ENCODE measurements at places on chromosomes 6 and 20. TPM values are rescaled to one million over a fixed set of nuclear protein-coding genes. Genes with fewer than 3 reads are reported as not detected.

DNA sequence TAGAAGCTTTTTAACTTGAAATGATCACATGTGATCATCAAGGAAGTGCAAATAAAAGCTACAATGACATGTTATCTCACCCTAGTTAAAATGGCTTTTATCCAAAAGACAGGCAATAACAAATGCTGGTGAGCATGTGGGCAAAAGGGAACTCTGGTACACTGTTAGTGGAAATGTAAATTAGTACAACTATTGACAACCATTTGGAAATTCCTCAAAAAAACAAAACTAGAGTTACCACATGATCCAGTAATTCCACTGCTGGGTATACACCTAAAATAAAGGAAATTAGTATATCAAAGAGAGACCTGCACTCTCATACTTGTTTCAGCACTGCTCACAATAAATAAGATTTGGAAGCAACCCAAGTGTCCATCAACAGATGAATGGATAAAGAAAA, 108.7 kb downstream of the HTR1B start:
- no peaks in the 10 kb centered on the region for H3K4me1 ChIP-seq
- H3K4me3 ChIP-seq: no peak overlapping the region
- no peaks in the 10 kb centered on the region for H3K36me3 ChIP-seq
- DNase-seq: no peak
- no peak overlapping the region for H3K27ac ChIP-seq

DNA sequence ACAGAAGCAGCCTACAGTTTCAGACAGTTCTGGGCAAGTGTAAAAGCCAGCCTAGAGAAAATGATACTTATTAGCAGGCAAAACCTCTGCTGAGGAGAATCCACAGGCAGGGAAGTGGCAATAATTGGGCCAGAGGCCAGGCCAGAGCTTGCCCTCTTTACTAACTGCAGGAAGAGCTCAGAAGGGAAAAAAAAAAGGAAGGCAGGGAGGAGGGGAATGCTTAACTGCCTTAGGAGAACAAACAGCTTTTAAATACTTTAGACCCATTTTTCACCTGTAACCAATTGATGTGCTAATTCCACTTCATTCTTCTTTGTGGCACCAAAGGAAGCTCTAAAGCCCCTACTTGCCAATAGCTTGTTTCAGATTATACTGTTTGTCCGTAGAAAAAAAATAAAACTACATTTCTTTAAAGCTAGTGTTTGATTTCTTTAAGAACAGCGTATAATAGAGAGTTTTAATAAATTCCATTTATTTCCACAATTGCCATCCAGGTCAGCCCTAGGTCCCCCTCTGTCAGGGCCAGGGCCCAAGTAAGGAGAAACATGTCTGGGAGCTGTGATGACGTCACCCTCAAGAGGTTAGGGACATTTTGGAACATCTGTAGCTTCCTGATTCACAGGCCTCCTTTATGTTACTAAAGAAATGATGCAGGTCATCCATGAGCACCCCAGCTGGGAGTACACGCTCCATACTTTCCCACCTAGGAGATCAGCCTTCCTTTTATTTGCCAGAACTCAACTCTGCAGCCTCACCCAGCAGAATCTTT, 384.3 kb downstream of the CDC5L start:
- H3K27me3 ChIP-seq: no peaks in the 10 kb centered on the region
- DNase-seq: no peak
- no peaks in the 10 kb centered on the region for H3K4me1 ChIP-seq
- H3K36me3 ChIP-seq: no peaks in the 10 kb centered on the region
- H3K27ac ChIP-seq: no peak overlapping the region

The FAM209B gene
- 0.60 TPM for total RNA-seq

GRCh38 chr6:4717124-4717523, 59.1 kb upstream of the CDYL start:
- H3K27ac ChIP-seq: no peak overlapping the region
- no peak overlapping the region for H3K4me3 ChIP-seq
- H3K4me1 ChIP-seq: no peaks in the 10 kb centered on the region
- no peaks in the 10 kb centered on the region for H3K36me3 ChIP-seq
- H3K27me3 ChIP-seq: no peaks in the 10 kb centered on the region

- H3K4me3 ChIP-seq: no peak overlapping the region
- H3K4me1 ChIP-seq: no peaks in the 10 kb centered on the region
- H3K27ac ChIP-seq: no peak overlapping the region
- peaks cover 3% of the 10 kb centered on the region for H3K27me3 ChIP-seq
- DNase-seq: no peak
Measured at GRCh38 chr6:96604420-96604819, 41.5 kb downstream of the FHL5 start.

DNA sequence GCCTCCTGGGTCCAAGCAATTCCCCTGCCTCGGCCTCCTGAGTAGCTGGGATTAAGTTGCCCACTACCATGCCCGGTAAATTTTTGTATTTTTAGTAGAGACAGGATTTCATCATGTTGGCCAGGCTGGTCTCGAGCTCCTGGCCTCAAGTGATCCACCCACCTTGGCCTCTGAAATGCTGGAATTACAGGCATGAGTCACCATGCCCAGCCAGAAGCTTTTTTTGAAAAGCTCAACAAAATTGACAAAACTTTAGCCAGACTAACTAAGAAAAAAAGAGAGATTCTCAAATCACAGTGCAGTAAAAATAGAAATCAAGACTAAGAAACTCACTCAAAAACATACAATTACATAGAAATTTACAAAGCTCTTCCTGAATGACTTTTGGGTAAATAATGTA, 420.6 kb downstream of the COL12A1 start:
- H3K27ac ChIP-seq: no peak overlapping the region
- H3K4me3 ChIP-seq: no peak overlapping the region

DNA sequence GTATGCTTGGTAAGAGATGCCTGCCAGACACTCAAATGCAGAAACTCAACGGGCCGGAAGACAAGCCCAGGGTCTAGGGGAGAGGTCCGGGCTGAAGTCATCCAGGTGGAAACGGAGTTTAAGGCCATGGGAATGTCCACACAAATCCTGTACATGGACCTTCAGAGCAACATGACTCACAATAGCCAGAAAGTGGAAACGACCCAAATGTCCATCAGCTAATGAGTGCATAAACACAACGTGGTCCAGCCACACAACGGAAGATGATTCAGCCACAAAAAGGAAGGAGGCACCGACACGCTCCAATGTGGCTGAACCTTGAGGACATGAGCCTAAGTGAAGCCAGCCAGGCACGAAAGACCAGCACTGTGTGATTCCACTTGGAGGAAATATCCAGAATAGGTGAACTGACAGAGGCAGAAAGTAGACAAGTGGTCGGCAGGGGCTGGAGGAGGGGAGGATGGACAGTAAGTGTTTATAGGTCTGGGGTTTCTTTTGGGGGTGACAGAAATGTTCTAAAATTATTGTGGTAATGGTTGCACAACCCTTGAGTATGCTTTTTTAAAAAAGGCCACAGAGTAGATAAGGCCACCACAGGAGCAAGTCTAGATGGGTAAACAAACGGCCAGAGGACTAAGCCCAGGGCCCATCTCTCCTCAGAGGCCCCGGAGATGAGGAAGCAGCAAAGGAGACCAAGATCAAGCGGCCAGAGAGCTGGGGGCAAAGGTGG, 105.6 kb downstream of the PREX1 start:
- H3K27me3 ChIP-seq: no peaks in the 10 kb centered on the region
- peak; percentile 93 for DNase-seq
- H3K27ac ChIP-seq: peak overlapping the region; percentile 35
- H3K4me3 ChIP-seq: no peak overlapping the region

DNA sequence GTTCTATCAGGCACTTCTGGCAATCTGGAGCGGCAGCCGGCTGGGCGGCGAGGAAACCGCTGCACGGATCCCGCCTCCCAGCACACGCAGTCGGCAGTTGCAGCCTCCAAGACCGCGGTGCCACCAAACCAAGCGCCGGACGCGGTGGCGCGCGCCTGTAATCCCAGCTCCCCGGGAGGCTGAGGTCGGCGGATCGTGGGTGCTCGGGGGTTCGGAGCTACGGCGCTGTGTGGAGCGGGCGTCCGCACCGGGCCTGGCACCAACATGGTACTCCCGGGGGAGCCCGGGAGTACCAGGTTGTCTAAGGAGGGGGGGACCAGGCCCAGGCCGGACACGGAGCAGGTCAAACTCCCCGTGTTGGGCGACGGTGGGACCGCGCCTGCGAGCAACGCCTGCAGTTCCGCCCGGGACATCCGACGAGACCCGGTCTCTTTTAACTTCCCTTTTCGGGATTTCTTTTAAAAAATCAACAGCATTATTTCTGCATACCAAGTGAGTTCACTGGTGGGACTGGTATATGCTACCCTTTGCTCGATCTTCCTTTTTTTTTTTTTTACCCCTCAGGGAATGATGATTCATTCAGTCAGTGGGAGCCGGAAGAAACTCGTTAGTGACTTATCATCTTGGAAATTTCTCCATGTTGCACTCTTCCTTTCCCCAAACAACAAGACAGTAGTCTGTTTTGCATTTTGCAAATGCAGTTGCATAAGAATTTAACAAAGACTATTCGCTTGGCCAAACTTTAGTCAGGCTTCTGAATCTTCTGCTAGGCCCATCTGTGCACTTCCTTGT, 27.6 kb downstream of the ZNF311 start:
- peak; percentile 42 for DNase-seq
- H3K36me3 ChIP-seq: no peaks in the 10 kb centered on the region
- no peak overlapping the region for H3K27ac ChIP-seq
- peaks cover 7% of the 10 kb centered on the region for H3K4me1 ChIP-seq
- peak overlapping the region; percentile 54 for H3K4me3 ChIP-seq

GRCh38 chr6:159126590-159126989, 42.6 kb upstream of the FNDC1 start:
- no peaks in the 10 kb centered on the region for H3K4me1 ChIP-seq
- H3K27me3 ChIP-seq: peaks cover 2% of the 10 kb centered on the region
- no peak overlapping the region for H3K4me3 ChIP-seq

DNA sequence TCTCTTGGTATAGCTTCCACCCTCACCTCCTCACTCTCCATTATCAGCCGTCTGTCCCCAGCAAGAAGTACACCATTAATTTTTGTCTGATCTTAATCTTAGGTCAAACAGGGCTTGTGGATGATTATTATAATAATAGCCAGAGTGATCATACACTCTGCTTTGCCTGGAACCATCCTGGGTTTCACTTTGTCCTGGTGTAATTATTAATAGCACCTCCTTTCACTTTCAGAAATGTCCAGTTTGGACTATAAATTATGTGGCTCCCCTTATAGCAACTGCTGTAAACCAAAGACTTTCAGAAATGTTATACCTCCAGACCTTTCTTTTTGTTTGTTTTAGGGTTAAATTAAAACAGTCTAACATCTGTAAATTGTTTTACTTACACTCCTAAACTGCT, 951 bp upstream of the TRIM31 start:
- no peaks in the 10 kb centered on the region for H3K4me1 ChIP-seq
- no peak overlapping the region for H3K4me3 ChIP-seq
- H3K27ac ChIP-seq: no peak overlapping the region
- DNase-seq: no peak

The GNMT gene
- total RNA-seq: 0.68 TPM

DNA sequence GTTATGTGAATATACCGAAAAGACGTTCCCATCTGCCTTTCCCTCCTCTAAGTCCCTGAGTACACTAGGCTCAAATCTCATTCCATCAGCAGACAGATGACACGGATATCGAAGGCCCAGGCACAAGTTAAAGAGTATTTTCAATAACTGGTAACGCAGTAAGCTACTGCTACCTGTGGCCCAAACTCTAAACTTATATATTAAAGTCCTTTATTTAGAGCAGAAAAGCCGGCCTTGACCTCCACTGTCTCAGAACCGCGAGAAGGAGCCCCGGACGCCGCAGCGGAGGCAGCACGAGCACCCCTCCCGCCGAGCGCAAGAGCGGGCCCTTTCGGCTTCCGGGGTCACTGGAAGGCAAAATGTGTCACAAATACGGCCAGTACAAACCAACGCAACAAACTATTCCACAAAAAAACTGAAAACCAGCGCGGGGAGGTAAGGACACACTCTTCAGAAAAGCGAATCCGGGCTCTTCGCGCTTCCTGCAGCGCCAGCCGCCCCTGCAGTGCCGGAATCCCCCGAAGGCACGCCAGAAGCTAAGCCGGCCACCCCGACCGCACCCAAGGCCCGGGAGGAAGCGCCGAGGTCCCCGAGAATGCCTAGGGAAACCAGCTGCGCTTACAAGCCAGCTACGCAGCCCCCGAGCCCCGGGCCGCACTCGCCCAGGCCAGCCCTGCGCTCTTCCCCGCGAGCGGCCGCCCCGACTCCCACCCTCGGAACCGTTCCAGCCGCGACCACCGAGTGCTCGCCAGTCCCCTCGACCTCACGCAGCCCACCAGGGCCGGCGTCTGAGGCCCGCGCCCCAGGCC, 681 bp downstream of the DIDO1 start:
- peaks cover 54% of the 10 kb centered on the region for H3K4me1 ChIP-seq
- H3K36me3 ChIP-seq: no peaks in the 10 kb centered on the region
- peak overlapping the region; percentile 82 for H3K4me3 ChIP-seq
- DNase-seq: no peak
- H3K27me3 ChIP-seq: no peaks in the 10 kb centered on the region

DNA sequence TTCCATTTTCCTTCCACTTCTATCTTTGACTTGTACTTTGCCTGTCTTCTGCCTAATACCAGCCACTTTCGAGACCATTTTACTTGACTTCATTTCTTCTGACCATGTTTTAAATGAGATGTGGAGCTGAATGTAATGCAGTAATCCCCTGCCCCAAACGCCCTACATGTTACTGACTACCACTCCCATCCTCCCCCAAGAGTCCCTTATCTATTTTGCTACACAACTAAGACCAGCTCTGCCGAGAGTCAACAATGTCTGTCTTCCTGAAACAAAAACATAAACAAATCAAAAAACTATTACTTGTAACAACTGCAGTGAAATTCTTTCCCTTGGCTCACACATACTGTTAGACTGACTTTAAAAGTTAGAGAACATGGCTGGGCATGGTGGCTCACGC, 27.1 kb upstream of the KIAA1586 start:
- no peak for DNase-seq
- no peak overlapping the region for H3K27ac ChIP-seq
- no peaks in the 10 kb centered on the region for H3K27me3 ChIP-seq
- no peaks in the 10 kb centered on the region for H3K4me1 ChIP-seq
- no peaks in the 10 kb centered on the region for H3K36me3 ChIP-seq

The ACTL10 gene
- total RNA-seq: 1.4 TPM

- H3K4me1 ChIP-seq: peaks cover 22% of the 10 kb centered on the region
- no peaks in the 10 kb centered on the region for H3K27me3 ChIP-seq
- no peak overlapping the region for H3K27ac ChIP-seq
- DNase-seq: no peak
- H3K4me3 ChIP-seq: no peak overlapping the region
Measured at GRCh38 chr20:47262008-47262364, 94.5 kb downstream of the ZMYND8 start.

- H3K27me3 ChIP-seq: peaks cover 20% of the 10 kb centered on the region
- no peak overlapping the region for H3K4me3 ChIP-seq
- H3K27ac ChIP-seq: no peak overlapping the region
- no peaks in the 10 kb centered on the region for H3K36me3 ChIP-seq
- no peak for DNase-seq
Measured at GRCh38 chr6:156392648-156393047, 384.5 kb upstream of the ARID1B start.

- H3K36me3 ChIP-seq: no peaks in the 10 kb centered on the region
- no peaks in the 10 kb centered on the region for H3K4me1 ChIP-seq
- H3K27me3 ChIP-seq: no peaks in the 10 kb centered on the region
- no peak overlapping the region for H3K27ac ChIP-seq
- no peak overlapping the region for H3K4me3 ChIP-seq
- DNase-seq: no peak
Measured at GRCh38 chr20:9353916-9354276, 160.5 kb upstream of the LAMP5 start.

GRCh38 chr6:29661071-29661470, 4.2 kb downstream of the MOG start:
- H3K4me3 ChIP-seq: no peak overlapping the region
- H3K4me1 ChIP-seq: no peaks in the 10 kb centered on the region
- no peak overlapping the region for H3K27ac ChIP-seq
- DNase-seq: no peak
- no peaks in the 10 kb centered on the region for H3K36me3 ChIP-seq

The PLAGL1 gene
- 20.3 TPM for total RNA-seq

GRCh38 chr6:74642101-74642500, 563.8 kb downstream of the COL12A1 start:
- no peaks in the 10 kb centered on the region for H3K4me1 ChIP-seq
- no peaks in the 10 kb centered on the region for H3K36me3 ChIP-seq
- H3K27me3 ChIP-seq: no peaks in the 10 kb centered on the region
- H3K4me3 ChIP-seq: no peak overlapping the region
- no peak overlapping the region for H3K27ac ChIP-seq
